ENCODE measurements at places on chromosomes 2 and 18.

- peak; percentile 73 for DNase-seq
Observed at GRCh38 chr18:62939926-62940325, 224.6 kb downstream of the PHLPP1 start.

DNA sequence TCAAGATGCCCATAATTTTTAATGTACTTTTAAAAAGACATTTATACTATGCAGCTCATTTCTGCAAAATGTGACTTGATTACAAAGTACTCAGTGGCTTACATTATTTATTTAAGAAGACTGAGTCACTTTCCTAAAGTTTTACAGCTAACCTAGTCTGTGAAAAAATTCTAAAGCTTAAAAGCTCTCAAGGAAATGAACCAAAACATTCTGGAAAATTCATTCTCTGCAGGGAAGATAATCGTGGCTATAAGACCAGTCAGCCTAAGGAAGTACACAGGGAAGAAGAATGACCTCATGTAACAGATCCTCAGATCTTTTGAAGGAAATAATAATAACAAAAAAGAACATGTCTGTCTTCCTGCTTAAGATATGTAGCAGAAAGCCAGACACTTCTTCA, 232.1 kb upstream of the STK17B start:
- DNase-seq = no peak

GRCh38 chr2:54206596-54206995, 49.4 kb downstream of the TSPYL6 start:
- DNase-seq = peak; percentile 63

DNA sequence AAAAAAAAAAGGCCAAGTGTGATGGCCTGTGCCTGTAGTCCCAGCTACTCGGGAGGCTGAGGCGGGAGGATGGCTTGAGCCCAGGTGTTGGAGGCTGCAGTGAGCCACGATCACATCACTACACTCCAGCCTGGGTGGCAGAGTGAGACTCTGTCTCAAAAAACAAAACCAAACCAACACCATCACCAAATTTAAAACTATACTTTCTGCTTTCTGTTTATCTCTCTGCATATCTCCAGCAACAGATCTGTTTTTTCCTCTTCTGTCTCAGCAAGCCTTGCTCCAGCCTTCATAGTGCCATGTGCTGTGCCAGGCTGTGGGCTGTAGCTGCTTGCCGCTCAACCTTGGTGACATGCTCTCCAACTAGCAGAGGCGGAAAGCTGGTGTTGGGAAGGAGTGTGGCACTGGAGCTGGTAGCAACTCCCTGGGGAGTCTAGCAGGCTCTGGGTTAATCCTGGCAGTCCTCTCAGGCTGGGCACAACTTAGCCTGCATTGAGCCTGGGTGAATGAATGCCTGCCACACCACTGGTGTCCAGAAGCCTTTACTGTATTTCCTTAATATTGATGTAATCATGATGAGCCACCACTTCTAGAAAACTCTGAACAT, 204.1 kb downstream of the LDLRAD4 start:
- no peak for DNase-seq

DNA sequence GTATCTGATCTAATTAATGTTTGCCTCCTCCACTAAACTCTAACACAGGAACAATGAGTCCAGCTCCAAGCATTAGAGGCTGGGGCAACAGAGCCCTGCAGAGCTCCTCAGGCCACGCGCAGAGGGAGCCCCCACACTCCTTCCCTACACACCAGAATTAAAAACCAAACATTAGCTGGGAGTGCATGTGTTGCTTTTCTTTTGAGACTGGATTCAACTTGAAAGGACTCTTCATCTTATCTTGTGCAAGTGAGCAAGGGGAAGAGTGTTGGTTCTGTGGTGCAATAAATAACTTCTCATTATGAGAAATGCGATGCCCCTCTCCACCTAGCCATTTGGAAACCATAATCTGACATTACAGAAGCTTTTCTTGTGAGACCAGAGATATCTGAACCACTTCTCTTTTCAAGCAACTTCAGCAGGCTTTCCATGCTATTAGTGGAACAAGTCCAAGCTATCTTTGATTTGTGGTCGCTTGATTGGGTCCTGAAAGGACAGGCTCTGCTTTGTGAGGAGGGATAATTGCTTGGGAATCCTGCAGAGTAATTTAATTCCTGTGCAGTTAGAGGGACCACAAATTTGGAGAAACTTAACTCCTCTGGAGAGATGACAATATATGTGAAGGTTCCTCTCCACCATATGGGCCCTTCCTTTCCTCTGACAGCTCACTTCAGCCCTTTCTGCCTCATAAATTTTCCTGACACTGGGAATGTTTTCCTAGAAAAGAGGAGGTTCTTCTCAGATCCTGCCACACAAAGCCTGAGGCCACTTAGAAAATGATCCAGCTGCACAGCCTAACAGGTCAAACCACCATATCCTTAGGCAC, 112.5 kb downstream of the ATL2 start:
- DNase-seq = no peak

DNA sequence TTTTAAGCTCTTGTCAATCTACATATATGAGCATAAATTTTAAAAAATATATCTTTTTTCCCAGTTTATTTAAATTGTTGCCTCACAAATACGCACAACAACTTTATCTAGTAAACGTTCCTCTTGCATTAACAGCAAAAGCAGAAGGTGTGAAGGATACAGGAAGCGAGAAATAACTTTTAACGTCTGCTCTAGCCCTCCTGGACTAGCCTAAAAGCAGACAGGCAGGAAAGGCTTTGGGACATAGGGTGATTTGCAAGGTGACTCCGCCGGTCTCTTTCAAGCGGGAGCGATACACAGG, 434 bp upstream of the DUSP19 start:
- no peak for DNase-seq

DNA sequence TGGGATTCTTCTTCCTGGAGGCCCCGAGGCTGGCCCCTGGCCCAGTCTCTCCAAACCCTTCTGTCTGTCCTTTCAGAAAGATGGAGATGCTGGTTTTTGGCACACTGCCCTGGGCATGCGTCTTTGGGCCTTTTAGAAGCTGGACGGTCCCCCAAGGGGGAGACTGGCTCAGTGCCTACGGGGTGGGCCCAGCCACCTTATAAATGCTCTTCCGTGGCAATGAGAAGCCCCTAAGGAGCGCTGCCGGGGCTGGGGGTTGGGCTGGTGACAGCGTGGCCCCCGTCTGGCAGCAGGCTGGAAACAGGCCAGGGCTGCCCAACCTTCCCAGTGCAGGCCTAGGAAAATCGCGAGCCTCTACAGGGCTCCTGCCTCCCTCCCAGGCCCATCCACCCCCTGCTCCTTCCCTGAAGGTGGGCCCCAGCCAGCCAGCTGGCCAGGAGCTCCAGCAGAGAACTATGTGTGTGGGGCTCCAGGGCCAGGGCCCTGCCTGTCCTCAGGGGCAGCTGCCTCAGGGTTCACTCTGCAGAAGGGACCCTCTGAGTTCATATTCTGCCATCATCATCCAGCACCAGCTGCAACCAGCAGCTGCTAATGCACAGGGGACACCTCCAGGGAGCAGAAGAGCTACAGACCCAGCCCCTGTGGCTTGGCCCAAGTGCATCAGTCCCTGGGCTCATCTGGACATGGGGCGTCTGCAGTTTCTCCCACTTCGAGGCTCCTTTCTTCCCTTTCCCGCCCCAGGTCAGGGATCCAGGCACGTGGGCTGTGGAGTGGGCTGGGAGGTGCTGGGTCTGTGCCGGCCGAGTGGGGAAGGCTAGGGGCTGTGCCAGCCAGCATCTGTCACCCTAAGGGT, 107.6 kb upstream of the OTOS start:
- no peak for DNase-seq

DNA sequence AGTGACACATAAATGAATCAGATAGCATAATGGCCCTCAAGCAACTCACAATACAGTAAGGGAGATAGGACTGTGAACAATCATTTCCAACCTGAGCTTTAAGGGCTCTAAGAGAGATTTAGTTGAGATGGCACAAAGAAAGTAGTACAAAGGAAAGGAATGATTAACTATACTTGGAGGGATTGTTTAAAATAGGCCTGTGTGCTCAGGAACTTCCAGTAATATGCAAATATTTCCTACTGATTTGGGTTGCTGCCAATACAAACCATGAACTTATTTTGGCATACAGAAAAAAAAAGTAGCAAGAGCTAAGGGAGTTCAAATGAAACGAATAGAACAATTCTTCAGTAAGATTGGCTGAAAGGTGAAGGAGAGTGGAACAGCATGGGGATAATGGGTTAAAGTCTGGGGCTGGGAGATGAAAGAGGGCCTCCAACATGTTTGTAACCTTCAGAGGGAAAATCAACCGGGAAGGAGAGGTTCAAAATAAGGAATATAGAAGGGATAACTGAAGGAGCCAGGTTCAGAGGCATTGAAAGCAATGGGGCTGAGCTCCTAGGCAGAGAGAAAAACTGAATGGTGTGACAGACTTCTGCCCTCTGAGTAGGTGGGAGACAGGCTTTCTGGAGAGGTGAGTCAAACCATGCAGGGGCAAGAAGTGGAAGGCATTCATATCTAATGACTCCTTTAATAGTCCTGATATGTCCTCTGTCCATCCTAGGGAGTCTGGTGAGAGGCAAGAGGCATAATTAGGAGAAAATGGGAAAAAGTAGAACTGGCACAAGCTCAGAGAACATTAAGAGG, 83.5 kb downstream of the DNAH7 start:
- no peak for DNase-seq

DNA sequence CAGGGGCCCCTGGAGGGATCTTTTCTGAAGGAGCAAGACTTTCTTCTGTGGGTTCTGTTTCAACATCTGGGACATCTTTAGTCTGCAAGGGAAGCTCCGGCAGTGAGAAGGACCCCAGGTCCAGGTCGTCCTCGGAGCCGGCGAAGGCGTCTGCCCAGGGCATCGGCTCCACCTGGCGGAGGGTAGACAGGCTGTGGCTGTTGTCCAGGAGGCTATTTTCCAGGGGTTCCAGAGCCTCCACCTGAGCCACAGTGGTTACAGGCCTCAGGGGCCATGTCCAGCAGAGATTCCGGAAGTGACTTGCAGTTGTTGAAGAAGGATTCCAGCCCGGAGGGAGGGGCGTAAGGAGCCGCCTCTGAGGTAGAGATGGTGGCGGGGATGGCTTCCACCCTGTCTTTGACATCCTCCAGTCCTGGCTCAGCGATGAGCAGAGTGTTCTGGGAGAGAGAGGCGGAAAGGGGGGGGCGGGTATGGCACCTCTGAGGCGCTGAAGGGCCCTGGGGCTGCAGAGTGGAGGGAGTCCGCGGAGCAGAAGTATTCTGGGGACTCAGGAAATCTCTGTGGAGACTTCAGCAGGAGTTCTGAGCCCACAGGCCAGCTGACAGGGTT, 891.3 kb upstream of the LRRTM1 start:
- DNase-seq = no peak

DNA sequence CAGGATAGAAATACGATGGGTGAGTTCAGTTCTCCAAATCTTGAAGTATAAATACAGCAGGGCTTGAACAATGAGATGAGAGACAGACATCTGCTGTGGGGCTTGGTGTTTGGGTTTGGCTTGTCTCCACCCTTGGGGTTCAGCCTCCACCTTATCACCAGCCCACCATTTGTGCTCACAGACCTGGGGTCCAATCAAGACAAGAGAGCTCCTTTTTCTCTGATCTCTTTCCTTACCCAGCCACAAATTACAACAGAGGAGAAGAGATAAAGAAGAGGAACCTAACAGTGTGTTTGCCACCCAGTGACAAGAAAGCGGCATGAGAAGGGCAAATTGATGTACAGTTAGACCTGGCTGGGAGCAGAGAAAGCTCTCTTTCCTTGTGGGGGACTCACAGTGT, 204.5 kb upstream of the CXCR4 start:
- no peak for DNase-seq

- no peak for DNase-seq
Observed at GRCh38 chr2:159089543-159089942, 121.1 kb downstream of the TANC1 start.

GRCh38 chr18:3452750-3453539, 3.0 kb downstream of the TGIF1 start:
- no peak for DNase-seq

Measured in SHP77 treated with DMSO at 0.1 percent for 48 hours (cell line).